ENCODE measurements at places on chromosomes 2 and 18. TPM values are rescaled to one million over a fixed set of nuclear protein-coding genes. Genes with fewer than 3 reads are reported as not detected.

GRCh38 chr2:233083782-233084181 lies 23.6 kb downstream of the INPP5D start:
- no peak for DNase-seq
- peaks cover 100% of the 10 kb centered on the region for H3K4me1 ChIP-seq
- no peaks in the 10 kb centered on the region for H3K27me3 ChIP-seq
- H3K4me3 ChIP-seq: no peak overlapping the region
- peak overlapping the region; percentile 96 for H3K27ac ChIP-seq
- no peaks in the 10 kb centered on the region for H3K36me3 ChIP-seq

DNA sequence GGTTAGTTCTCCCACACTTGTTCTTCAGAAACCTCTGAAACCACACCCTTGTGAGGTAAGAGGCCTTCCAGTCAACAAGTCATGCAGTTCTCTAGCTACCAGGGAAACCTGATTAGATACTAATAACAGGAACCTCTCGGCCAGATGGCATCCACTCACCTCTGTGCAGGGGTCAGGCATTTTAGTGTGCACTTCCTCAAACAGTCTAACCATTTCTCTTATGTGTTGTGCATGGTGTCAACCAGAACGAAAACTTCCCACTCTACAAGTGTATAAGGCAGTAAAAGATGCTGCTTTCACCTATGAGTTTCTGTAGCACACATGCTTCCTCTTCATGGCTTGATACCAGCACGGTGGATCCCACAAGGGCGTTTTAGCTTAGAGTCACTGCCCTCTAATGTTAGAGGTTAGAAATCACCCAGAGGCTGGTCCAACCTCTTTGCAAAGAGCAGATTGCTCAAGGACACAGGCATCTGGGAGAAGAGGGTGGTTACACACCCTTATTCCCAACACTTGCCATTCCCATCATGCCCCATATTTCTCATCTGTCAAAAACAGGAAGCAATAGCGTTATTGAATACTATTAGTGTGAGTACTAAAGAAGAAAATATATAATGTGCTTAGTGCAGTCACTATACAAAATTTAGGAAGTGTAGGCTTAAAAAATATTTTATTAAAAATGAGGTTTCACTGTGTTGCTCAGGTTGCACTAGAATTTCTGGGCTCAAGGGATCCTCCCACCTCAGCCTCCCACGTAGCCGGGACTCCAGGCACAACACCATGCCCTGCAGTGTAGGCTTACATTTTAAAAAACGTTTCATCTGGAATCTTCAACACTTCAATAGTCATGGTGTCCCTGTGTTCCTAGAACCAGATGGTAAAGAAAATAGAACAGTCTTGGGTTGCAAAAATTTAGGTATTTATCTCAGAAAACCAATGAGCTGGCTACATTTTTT lies 34.5 kb upstream of the RAB31 start:
- no peaks in the 10 kb centered on the region for H3K27me3 ChIP-seq
- peaks cover 19% of the 10 kb centered on the region for H3K4me1 ChIP-seq
- DNase-seq: no peak
- no peaks in the 10 kb centered on the region for H3K36me3 ChIP-seq
- peak overlapping the region; percentile 69 for H3K27ac ChIP-seq

DNA sequence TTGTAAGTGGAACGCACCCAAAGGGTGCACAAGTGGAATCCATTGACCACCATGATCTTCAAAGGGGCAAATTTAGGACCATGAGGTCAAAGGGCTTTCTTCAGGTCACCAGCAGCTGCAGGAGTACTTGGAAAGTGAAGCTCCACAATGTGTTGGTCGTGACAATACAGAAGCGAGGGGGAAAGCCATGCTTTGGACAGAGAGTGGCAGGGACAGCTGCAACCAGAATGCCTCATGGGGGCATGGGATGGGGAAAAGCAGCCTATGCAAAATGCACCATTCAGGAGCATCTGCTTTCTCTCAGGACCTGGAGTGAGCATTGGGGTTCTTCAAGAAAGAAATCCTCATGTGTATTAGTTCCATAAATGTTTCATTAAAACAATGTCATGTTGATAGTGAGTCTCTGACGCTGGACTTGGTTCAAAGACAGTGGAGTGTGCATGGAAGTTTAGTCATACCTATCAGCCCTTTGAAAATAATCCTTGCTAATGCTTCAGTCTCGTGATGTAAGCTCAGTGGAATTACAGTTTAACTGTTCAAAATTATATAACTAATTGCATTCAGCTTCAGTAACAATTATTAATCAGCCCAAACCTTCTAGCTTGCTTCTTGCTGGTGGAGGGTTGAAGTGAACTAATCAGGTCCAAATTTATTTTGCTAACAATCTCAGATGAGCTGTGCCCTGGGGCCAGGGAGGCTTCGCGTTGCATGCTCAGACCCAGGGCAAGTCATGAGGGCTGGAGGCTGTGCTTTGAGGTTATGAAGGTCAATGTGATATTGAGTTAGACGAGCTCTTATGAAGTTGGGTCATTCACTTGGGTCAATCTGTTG lies 41.6 kb downstream of the ACKR3 start:
- no peak for DNase-seq
- no peak overlapping the region for H3K27ac ChIP-seq
- no peaks in the 10 kb centered on the region for H3K27me3 ChIP-seq
- H3K36me3 ChIP-seq: no peaks in the 10 kb centered on the region

DNA sequence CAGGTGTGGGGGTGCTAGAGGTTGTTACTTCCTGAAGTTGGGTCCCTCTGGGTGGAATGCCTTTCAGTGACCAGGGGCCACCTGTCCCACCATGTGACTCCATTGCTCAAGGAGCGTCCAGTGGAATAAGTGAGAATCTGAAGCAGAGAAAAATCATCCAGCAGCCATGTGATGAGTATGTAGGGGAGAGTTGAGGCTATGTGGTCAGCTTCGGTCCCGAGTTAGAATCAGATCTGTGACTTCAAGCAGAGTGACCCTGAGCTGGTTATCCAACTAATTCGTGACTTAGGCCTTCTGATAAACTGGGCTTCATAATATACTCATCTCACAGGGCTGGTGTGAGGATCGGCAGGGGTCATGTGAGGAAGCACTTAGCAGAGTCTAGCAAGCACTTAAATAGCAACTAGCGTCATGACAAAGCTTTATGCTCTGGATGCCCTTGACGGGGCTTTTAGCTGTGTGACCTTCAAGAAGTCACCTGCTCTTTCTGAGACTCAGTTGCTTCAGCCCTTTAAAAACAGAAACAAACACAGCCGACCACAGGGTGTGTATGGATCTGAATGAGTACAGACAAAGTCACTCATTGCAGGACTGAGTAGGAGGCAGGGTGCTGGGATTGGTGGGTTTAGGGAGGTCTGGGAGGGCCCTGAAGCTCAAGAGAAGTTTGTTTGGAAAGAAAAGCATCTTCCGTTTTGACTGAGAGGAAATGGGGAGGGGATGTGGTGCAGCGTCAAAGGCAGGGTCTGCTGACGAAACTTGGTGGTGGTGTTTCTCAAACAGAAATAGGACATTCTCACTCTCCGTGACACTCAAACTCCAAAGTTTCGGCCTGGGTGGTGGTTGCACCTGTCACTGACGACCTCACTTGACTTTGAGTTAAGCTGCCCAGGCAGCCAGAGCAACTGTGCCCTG lies 264.0 kb upstream of the CXCR4 start:
- DNase-seq: peak; percentile 47
- no peaks in the 10 kb centered on the region for H3K36me3 ChIP-seq
- no peak overlapping the region for H3K27ac ChIP-seq
- no peaks in the 10 kb centered on the region for H3K27me3 ChIP-seq
- peaks cover 15% of the 10 kb centered on the region for H3K4me1 ChIP-seq
- H3K4me3 ChIP-seq: no peak overlapping the region

DSG1 gene
- total RNA-seq: not detected

DNA sequence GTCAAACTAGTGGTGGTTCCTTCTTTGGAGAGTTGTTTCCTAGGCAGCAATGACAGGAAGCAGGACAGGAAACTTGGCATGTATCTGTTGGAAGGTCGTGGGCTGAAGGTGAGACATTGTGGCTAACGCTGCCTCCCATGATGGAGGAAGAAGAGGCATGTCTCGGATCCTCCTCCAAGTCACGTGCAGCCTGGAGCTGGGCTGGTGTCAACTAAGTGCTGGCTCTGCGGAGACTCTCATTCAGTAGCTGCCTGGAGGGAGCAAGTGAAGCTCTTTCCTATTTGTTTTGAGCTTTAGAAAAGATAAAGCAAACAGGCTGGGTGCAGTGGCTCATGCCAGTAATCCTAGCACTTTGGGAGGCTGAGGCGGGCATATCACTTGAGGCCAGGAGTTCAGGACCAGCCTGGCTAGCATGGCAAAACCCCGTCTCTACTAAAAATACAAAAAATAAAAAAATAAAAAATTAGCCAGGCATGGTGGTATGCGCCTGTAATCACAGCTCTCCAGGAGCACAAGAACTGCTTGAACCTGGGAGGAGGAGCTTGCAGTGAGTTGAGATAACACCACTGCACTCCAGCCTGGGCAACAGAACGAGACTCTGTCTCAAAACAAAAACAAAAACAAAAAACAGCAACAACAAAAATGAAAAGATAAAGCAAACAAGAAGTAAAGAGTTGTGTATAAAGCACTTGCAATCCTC lies 28.2 kb upstream of the INO80C start:
- no peaks in the 10 kb centered on the region for H3K36me3 ChIP-seq
- H3K4me1 ChIP-seq: peaks cover 22% of the 10 kb centered on the region
- H3K4me3 ChIP-seq: no peak overlapping the region
- no peak for DNase-seq
- no peaks in the 10 kb centered on the region for H3K27me3 ChIP-seq

DNA sequence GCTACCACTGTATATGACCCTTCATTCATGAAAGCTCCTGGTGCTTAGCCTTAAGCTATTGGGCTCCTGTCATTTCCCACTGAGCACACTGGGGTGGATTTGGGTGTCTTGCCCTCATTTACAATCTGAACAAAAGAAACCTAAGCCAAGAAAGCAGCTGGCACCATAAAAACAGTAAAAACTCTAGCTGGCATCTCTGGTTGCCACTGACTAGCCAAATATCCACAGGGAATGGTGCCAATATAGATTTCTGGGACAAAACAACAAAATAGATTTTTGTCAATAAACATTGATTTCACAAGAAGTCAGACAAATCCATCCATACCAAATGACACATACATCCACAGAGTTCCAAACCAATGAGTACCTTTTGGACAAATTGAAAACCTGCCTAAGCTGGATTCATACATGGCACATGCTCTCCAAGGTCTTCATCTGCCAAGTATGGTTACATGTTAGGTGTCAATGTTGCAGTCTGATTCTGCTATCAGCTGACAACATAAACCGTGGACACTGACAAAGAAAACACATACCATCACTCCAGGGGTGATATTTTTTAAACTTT lies 1081.5 kb upstream of the ZEB2 start:
- H3K36me3 ChIP-seq: no peaks in the 10 kb centered on the region
- no peaks in the 10 kb centered on the region for H3K4me1 ChIP-seq
- no peak overlapping the region for H3K4me3 ChIP-seq
- no peaks in the 10 kb centered on the region for H3K27me3 ChIP-seq
- DNase-seq: no peak

DNA sequence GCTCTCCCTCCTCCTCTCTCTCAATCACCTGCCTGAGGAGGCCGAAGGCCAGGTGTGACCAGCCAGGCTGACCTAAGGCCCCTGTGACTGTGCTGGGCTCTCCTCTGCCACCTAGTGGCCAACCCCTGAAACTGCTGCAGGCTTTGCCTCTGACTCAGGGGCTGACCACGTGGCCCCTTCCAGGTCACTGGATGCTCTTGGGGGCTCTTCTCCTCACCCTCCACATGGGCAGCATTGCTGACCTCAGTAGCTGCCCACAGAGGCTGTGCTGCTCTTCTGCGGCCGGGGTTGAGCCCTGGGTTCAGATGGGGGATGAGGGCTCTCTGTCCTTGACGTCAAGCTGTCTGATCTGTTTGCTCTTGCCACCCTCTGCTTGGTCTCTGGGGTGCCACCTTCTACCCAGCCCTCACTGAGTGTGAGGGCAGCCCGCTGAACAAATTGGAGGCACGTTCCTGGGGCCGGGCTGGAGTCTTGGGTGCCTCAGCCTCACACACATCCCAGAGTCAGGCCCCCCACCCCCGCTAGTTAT lies 122.7 kb downstream of the TWIST2 start:
- peak; percentile 59 for DNase-seq
- H3K4me1 ChIP-seq: no peaks in the 10 kb centered on the region
- no peak overlapping the region for H3K4me3 ChIP-seq

TFPI gene
- total RNA-seq: 187 TPM

GRCh38 chr2:71554706-71555056 lies 101.3 kb downstream of the DYSF start:
- H3K27ac ChIP-seq: no peak overlapping the region
- DNase-seq: no peak
- peaks cover 83% of the 10 kb centered on the region for H3K36me3 ChIP-seq
- H3K27me3 ChIP-seq: no peaks in the 10 kb centered on the region

NEU2 gene
- total RNA-seq: not detected

DNA sequence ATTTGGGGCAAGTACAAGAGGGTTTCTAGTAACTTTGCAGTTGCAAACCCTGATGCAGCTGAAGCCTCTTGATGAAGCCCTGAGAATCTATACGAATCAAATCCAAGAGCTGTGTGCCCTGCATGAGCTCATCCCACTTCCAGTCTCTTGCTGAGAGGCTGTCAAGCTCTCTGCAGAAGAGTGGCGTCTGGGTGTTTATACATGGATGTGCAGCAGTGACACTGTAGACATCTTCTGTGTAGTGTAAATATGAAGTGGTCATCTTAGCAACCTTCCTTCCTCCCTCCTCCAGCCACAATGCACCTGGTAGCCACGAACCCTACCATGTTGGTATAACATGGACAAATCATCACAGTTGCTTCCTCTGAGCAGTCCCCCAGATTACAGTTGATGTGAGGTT lies 18.4 kb upstream of the KIAA2012 start:
- H3K36me3 ChIP-seq: no peaks in the 10 kb centered on the region
- no peak overlapping the region for H3K4me3 ChIP-seq
- no peaks in the 10 kb centered on the region for H3K27me3 ChIP-seq
- H3K4me1 ChIP-seq: no peaks in the 10 kb centered on the region

DNA sequence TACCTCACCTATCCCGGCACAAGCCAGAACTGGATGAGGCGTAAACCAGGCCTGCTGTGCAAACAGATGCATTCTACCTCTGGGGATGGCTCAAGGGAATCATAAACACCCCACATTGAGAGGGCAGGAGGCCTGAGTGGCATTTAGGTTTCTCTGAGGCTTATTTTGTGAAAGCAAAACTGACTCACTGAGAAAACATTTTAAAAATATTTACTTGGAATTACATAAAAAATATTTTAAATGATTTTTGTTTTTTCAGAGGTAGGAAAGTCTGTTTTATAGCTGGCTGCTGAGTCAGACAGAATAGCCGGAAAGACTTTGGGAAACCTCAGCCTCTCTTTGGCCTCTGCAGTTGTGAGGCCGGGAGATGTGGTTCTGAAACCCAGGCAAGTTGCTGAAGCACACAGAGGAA lies 244.1 kb downstream of the NCKAP5 start:
- no peak for DNase-seq
- no peak overlapping the region for H3K4me3 ChIP-seq
